ENCODE measurements at places on chromosomes 5 and 9.
A peak's percentile ranks its signal among the peaks of the same experiment; 100 is the strongest.

- peak; percentile 67 for DNase-seq
Measured at GRCh38 chr5:76457674-76458485, 54.8 kb downstream of the IQGAP2 start.

GRCh38 chr9:94210616-94211603 is 48.2 kb upstream of the ZNF169 start:
- DNase-seq = no peak

DNA sequence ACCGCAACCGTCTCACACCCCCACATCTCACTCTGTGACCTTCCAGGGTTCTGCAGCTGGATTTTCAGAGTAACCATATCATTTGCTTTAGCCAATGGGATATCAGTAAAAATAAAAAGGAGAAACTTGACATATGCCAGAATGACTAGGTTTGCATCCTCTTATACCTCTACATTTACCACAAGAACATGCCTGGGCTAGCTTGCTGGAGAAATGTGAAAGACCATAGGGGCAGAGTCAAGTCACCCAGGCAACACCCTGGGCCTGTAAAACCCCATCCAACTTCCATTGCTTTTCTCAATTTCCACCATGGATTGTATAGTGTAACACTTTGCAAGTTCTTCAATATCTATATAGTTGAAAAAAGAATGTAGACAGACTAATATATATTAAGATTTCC is 731.1 kb downstream of the PTPRD start:
- no peak for DNase-seq

GRCh38 chr9:32234451-32234850 is 150.0 kb upstream of the ACO1 start:
- DNase-seq = no peak

DNA sequence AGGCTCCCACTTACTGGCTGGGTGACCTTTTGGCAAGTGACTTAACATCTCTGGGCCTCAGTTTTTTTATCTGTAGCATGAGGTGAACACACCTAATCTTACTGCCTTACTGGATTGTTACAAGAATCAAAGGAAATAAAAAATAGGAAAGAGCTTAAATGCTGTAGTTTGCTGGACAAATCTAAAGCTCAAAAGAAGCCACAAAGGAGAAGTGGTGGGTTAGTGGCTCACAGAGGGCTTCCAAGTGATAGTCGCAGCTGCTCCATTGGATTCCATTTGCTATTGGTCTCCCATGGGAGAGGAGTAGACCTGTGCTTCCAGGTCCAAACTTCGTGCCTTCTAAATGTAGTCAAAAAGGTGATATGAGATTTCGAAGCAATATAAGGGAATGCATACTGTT is 123.6 kb downstream of the SEMA6A start:
- peak; percentile 73 for DNase-seq

GRCh38 chr5:132807163-132807838 is 5.8 kb upstream of the SOWAHA start:
- DNase-seq = no peak

DNA sequence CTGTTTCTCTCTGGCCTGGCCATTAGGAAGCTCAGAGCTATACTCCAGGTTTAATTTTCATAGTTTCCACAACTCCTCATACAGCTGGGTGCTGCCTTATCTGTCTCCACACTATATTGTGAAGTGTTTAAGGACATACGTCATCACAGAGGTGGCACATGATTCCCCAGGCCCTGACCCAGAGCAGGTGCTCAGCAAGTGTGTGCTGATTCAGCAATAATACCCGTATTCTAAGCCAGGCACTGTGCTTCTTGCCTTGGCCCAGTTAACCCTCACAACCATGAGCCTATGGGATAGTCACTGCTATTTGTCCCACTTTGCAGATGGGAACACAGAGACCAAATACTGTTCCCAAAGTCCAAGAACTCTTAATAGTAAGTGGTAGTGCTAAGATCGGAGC is 93.5 kb upstream of the SMIM23 start:
- DNase-seq = no peak
